ENCODE measurements at places on chromosomes 4 and X. TPM values are rescaled to one million over a fixed set of nuclear protein-coding genes. Genes with fewer than 3 reads are reported as not detected.

The PCDH7 gene
- total RNA-seq = 44.1 TPM

DNA sequence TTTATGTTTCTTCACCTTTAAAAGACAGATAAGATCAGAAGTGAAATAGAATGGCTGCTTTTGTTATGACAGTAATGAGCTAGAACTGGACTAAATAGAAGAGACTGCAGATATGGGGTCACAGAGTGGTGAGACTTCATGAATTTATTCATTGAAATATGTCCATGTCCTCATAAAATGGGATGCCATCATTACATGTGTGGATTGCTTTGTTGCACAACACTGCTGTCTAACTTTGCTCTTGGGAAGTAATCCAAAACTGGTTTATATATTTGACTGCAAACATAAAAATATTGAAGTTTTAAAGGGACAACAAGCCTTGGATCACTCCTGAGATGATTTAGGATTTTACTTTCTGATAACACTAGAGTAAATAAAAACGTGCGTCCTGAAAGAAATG is 209.2 kb upstream of the FAT4 start:
- peak; percentile 32 for DNase-seq

The ADH1A gene
- total RNA-seq = not detected

The PAGE2 gene
- not detected for total RNA-seq

DNA sequence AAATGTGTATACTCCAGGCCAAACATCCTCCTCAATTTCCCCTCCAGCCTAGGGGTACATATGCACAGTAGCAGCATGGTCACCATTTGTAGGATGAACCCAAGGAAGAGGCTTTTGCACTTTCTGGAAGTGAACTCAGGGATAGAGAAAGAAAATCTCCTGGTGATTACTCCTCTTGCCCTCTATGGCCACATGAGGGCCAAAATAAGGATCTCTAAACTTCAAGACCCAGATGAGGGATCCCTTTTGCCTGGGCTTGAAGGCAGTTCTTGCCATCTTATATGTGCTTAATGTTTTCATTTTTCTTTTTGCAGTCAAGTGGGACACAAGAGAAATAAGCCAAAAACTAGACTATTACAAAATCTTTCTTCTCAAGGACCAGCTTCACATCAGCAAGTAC is 29.5 kb upstream of the MUC7 start:
- DNase-seq = no peak

DNA sequence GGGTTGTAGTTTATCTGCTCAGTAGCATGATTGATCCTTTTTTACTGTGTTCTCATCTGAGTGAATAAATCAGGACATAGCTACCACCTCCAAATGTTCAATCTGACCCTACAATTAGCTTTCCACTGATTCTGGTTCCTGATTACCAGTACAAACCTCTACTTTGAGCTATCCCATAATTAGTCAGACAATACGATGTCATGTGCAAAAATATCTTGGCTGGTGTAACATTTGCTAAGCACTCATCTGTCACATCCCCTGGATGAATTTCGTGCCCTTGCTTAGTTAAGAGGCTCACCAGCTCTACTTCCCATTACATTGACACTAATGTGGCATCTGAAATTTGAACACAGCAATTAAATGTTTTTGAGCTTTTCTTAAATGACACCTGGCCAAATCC is 1101.0 kb upstream of the PCDH7 start:
- DNase-seq = no peak

The MID1 gene
- total RNA-seq = 63.0 TPM

The FAM53A gene
- 2.0 TPM for total RNA-seq

GRCh38 chr4:27791640-27792039 is 931.0 kb downstream of the STIM2 start:
- DNase-seq = peak; percentile 22

DNA sequence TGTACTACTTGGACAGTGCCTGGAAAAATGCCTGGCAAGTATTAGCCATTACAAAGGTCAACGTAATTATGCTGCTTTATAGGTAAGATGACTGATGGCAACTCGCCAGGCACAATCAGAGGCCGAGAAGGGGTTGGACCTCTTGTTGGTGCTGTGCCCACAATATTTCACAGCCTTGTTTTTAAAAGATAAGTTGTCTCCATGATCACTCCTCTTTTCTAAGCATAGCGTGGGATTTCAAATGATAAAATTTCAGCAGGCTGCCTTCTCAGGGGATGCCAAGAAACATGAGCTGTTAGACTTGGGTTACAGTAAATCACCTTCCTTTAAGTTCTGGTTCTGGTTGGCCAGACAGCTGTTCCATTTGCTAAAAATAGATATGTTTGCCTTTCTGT is 26.9 kb downstream of the HOPX start:
- no peak for DNase-seq

DNA sequence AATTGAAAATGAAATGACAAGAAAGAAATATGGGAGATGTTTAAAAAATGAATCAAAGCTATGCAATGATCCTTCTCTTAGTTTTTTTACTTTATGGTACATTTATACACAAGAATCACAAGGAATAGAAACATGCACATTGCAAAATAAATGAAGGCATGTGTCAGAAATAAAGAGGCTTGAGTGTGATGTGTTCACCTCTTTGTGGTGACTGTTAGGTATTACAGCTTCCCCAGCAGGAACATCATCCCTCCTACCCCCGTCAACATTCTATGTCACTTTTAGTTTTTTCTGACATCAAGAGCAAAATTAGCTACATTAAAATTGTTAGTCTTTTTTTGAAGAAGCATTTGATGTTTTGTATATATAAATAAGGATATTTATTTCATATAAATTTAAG is 214.8 kb downstream of the SLC4A4 start:
- peak; percentile 64 for DNase-seq

GRCh38 chrX:50905334-50905733 is 5.2 kb upstream of the BMP15 start:
- no peak for DNase-seq

DNA sequence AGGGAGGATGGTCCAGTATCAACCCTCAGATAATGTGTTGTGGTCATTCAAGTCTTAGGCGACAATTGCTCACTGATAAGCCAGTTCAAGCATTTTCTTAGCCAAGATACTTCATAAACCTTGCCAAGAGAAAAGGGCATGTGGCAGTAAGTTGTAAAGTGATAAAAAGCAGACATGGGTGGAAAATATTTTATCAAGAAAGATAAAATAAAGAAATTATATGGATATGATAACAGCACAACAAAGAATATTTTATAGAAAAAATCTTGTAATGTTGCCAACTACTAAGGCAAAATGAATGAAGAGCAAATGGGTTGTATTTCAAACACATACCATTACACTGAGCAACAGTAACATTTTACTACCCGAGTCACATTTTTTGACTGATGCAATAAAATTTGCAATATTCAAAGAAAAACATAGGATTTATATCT is 217.4 kb upstream of the PITX2 start:
- DNase-seq = peak; percentile 72

The FAM47A gene
- not detected for total RNA-seq

- DNase-seq = no peak
These were observed 299.0 kb downstream of the DCHS2 start for GRCh38 chr4:154192585-154192984.

DNA sequence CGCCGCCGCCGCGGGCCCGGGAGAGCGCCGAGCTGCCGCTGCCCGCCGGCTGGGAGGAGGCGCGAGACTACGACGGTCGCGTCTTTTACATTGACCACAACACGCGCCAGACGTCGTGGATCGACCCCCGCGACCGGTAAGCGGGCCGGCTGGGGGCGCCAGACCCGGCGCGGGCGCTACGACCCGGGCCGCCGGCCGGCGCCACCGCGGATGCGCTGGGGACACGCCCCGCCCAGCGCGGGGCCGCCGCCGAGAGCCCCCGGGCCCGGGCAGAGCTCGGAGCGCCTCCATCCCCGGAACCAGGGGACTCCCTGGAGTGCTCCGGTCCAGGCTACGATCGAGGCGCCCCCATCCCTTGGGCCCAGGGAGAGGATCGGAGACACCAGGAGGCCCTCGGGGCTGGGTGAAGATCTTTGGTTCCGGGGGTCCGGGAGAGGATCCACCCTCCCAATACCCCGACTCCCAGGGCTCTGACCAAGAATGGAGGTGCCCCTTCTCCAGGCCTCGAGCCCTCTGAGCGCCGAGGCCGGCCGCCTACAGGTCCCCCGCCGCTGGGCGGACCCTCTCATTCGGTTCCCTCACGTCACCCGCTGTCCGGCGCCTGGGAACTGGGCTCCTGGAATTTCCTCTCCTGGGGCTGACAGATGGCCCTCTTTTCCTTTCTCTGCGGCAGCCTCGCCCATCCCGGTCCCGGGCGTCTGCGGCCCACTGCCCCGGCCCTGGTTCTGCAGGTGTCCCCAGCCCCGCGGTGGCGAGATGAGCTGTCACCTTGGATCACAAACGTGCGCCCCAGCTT is 48.8 kb downstream of the CLDN34 start:
- DNase-seq = peak; percentile 35

DNA sequence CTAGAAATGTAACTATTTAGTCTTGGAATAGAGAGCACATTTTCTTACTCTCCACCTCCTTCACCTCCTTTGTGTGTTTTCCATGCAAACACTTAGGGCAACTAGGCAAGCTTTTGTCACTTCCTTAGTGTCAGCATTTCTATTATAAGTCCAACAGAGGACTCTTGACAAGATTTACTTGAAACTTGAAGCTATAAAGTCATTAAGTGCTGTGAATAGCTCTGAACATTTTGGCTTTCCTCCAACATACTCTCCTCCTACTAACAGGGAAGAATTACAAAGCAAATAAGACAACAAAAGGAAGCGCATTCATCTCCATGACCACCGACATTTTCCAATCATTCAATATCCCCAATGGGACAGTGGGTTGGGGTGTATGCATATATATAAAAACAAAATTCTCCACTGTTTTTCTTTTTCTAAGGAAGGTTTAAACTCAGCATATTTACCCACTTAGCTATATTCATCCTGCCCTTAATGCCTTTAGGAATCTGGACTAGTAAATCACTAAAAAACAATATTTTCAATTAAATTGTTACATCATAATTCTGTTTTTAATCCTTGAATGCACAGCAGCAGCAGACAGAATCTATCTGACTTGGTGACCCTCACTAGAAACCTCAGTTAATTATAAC is 264.6 kb downstream of the SNCA start:
- DNase-seq = no peak

GRCh38 chr4:185896817-185897488 is 85.0 kb upstream of the SORBS2 start:
- DNase-seq = no peak

The TRAM1L1 gene
- total RNA-seq = 3.4 TPM

- DNase-seq = no peak
These were observed 25.1 kb downstream of the UGT2B4 start for GRCh38 chr4:69470561-69470960.

DNA sequence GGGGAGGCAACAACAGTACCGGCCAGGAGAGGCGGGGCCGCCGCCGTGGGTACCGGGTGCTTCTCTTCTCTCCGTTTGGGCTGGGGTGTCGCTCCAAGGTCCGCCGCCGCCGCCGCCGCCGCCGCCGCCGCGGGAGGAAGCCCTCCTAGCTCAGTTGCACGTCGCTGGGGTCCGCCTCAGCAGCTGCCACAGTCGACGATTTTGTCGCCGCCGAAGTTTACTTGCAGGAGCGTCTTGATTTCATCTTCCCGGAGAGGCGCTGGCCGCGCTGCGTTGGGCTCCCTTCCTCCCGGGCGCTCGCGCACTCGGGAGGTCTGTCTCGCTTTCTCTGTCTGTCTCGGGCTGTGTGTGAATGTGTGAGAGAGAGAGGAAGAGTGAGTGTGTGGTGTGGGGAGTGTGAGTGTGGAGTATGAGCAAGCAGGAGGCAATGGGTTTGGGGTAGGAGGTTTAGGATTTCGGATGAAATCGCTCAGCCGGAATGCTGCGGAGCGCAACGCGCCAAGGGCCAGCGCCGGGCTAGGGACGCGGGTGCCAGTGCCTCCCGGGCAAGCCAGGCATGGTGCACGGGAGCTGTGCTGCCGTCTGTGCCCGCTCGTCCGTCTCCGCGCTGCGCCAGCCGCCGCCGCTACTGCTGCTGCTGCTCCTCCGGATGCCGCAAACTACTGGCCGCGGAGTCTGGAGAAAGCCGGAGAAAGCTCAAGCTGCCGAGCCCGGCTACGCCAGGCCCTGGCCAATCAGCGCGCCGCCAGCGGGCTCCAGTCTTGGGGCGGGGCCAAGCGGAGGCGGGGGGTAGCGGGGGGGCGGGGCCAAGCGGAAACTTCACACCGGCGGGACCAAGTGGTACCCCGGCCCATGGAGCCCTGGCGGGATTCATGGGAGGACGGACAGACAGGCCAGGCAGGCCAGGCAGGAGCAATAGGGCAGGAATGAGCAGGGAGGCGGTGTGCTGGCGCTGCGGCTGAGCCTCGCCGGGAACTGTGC is at the start of gene PCDH19:
Gene PCDH19 (minus strand): TSS at position 664 of the 981 bp plus-strand sequence. CDS start 1,676 bp downstream, outside the sequence.
- DNase-seq = peak; percentile 17

DNA sequence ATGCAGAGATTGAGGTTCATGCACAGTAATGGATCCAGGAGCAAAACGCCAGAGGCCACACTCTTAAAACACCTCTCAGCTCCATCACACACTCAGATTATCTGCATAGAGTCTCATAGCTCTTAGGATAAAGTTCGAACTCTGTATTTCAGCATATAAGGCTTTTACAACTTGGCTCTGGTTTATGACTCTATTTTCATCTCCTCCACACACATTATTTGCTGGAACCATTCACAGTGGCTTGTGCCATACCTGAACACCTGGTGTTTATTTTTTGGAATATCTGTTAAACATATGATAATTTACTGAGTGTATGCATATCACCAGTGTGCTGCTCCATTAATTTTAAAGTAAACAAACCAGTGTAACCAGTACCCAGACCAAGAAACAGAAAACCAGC is 27.2 kb downstream of the RASL11B start:
- DNase-seq = no peak

DNA sequence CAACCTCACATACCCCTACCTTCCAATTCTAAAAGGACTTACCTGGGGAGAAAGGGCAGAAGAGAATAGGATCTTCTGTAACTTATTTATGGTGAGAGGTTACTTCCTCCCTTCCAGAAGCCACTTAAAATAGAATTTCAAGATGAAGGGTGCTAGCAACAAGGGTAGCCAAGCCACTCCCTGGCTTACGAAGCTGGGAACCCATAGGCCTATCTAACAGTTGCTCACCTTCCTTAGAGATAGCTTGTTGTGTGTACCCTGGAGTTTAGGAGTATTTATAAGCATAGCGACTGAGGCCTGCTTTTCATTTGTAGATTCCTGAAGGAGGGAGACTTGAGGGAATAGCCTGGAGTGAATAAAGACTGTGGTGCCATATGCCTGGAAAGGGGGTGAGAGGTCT is 28.9 kb downstream of the XK start:
- DNase-seq = no peak

- DNase-seq = peak; percentile 64
These were observed 77.1 kb downstream of the EIF4E start for GRCh38 chr4:98851806-98852205.

All from IMR-90 (cell line).